Ecto neural progenitor cell (in vitro differentiated cells): ENCODE measurements at places on chromosomes 6 and 20.

DNA sequence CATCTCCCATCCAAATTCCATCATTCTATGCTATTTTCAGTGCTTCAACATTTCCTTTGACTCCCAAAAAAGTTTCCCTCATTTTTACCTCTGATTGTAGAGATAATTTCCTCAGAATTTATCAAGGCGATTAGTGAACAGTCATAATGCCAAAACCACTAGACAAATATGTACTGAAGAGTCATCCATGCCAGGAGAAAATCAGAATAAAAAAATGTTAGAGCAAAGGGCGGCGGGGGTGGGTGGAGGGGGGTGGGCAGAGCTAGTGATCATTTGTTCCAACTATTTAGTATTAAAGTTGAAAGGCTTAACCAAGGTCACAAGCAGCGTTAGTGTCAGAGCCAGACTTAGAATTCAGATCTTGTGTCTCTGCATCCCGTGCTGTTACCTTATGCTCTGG lies 5.3 kb upstream of the ADGRF5 start:
- no peak for DNase-seq

DNA sequence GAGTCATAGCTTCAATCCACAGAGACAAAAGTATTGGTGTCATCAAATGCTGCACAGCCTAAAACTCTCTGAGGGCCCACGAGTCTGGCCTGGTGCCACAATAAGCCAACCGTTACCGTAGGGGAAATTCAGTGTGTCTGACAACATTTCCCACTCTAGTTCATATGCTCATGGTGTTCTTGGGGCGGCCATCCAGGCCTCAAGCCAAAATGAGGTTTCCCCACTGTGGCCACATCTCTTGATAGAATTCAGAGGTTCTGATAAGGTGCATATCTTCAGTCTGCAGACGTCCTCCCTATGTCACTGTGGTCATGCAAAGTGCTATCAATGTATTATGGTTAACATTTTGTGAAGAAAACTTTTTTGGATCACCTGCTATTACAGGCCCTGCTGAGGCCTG lies 627.7 kb downstream of the QKI start:
- no peak for DNase-seq

GRCh38 chr20:53712212-53712977 lies 118.8 kb upstream of the ZNF217 start:
- DNase-seq = no peak

DNA sequence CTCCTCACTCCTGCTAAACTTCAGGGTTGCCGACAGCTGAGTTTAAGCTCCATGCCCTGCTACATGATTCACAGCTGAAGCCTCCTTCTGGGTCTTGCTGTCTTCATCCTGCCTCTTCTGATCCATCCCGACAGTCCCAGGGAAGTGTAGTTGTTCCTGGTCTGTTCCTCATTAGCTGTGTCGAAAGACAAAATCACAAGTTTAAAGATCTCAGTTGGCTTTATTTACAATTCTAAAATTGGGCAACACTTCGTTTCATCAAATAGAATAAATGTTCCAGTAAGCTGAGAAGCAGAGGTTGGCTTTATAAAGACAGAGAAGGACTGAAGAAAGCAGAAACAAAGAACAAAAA lies 4.1 kb upstream of the SLC2A10 start:
- DNase-seq = no peak

DNA sequence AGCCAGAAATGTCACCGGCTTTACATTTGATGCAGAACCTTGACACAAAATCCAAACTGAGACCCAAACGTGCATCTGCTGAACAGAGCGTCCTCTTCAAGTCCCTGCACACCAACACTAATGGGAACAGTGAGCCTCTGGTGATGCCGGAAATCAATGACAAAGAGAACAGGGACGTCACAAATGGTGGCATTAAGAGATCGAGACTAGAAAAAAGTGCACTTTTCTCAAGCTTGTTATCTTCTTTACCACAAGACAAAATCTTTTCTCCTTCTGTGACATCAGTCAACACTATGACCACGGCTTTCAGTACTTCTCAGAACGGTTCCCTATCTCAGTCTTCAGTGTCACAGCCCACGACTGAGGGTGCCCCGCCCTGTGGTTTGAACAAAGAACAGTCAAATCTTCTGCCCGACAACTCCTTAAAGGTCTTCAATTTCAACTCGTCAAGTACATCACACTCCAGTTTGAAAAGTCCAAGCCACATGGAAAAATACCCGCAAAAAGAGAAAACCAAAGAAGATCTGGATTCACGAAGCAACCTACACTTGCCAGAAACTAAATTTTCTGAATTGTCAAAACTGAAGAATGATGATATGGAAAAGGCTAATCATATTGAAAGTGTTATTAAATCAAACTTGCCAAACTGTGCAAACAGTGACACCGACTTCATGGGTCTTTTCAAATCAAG lies 108.4 kb downstream of the RTN4IP1 start:
- DNase-seq = no peak

- DNase-seq = no peak
Measured at GRCh38 chr20:32231847-32232246, 24.2 kb downstream of the POFUT1 start.

DNA sequence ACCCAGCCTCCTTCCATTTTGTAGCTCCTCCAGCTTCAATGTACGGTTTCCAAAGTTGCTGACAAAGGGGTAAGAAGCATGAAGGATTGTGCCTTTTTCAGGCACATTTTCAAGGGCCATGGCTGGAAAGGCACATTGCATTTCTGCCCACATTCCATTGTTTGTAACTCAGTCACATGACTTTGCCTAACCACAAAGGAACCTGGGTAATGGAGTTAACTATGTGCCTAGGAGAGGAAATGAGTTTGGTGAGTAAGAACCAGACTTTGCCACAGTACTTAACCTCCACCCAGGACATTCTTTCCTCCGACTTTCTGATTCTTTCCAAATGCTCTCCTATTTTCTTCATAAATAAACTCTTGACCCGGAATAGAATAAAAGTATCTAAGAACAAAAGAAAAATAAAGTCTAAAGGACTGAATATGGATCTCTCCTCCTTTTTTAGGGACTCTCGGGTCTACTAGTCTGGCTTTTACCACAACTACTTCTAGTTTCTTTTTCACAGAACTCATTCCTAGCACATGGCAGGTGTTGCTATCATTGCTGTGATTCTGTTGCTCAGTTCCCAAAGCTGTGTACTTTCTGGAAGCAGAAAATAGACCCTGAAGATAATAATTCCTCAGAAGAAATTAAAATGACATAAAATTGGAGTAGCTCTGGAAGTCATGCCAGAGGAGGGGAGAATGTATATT lies 81.5 kb upstream of the ISM1 start:
- no peak for DNase-seq

DNA sequence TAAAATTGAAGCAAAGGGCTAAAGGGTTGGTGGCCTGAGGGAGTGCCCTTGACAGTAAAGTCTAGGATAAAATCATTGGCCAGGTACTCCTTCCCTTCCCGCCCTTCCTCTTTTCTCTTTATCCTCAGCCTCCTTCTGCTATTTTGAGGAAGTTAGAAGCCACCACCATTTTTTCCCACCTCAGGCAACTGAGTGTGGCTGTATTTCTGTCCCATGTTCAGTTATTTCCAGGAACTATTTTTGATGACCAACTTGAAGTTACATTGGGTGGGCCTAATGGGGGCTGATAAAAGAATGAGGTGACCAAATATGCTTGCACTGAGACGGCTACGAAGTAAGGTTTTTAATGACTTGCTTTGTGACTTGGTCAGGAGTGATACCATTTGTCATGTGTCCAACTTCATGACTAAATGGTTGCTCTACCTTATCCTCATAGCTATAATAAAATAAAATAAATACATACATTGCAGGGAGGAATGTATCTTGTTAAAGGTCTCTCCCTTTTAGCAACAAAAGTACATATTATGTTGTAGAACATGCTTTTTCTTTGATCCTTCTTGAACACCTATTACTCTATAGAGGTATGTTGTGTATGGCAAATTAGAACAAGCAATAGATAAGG lies 12.0 kb downstream of the PTPN1 start:
- no peak for DNase-seq

DNA sequence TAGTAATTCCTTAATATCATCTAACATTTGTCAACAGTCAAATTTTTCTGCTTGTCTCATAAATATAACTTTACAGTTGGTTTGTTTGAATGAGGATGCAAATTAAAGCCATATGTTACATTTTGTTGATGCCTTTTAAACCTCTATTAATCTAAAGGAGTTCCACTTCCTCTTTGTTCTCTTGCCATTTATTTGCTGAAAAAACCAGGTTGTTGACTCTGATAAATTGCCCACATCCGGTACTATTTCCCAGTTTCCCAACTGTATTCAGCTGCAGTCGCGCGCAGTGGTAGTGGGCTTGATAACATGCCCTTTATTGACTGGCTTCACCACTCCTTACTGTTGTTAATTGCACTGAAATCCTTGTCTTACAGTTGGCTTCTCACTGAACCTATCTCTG lies 32.8 kb upstream of the SIRPB2 start:
- DNase-seq = no peak

GRCh38 chr20:21517566-21518277 lies 3.9 kb upstream of the NKX2-2 start:
- no peak for DNase-seq

GRCh38 chr6:170291271-170292110 lies 613 bp upstream of the DLL1 start:
- peak; percentile 86 for DNase-seq

GRCh38 chr6:44003345-44004061 lies 123.7 kb downstream of the MRPL14 start:
- no peak for DNase-seq

DNA sequence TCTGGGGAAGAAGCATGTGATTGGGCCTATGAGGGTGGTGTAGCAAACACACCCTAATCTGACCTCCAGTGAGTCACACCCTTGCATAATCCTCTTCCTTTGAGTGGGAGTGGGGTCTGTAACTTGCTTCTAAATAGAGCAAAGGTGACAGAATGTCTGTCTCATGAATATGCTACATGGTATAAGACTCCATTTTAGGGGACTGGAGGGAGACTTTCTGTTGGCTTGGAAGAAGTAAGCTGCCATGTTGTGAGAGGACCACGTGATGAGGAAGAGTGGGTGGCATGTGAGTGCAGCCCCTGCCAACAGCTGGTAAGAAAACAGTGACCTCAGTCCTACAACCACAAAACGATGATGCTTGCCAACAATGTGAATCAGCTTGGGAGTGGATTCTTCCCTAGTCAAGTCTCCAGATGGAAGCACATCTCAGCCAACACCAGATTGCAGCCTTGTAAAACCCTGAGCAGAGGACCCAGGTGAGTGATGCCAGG lies 3.7 kb downstream of the AK9 start:
- no peak for DNase-seq

GRCh38 chr6:111989743-111990142 lies 64.2 kb upstream of the CCN6 start:
- peak; percentile 4 for DNase-seq

- DNase-seq = no peak
Measured at GRCh38 chr6:160831739-160832138, 129.7 kb downstream of the PLG start.

- no peak for DNase-seq
Measured at GRCh38 chr20:51019656-51020592, 3.0 kb downstream of the KCNG1 start.

GRCh38 chr6:170102038-170102437 lies 188.8 kb downstream of the DLL1 start:
- DNase-seq = peak; percentile 46

DNA sequence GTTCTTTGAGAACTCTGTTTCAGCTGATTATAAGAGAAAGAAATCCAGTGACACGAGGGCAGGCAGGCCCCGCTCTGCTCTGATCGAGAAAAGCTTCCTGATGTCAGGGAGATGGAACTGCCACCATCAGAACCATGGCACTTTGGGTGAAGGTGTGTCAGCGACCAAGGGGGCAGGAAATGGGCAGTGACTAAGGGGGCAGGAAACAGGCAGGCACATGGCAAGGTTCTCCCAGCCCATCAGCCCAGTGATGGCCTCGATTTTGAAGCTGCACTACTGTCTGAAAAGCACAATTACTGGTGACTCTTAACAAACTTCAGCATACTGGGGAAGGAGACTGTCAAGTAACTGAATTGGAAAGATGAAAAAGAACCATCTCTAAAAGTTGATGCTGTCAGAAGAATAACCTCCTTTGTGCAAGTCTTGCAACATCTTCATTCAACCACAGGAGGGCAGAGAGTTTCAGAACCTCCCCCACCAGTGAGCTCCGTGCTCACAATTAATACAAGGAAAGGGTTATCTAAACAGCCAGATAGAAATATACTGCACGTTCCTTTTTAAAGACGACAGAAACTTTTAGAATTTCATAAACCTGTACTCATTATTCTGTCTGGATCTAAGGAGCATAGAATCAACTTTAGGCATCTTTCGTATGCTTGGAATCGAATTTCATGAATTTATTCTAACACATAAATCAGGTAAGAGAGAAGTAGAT lies 39.1 kb downstream of the TMX4 start:
- no peak for DNase-seq

GRCh38 chr6:39339096-39339867 lies 16.8 kb upstream of the KCNK16 start:
- DNase-seq = no peak

DNA sequence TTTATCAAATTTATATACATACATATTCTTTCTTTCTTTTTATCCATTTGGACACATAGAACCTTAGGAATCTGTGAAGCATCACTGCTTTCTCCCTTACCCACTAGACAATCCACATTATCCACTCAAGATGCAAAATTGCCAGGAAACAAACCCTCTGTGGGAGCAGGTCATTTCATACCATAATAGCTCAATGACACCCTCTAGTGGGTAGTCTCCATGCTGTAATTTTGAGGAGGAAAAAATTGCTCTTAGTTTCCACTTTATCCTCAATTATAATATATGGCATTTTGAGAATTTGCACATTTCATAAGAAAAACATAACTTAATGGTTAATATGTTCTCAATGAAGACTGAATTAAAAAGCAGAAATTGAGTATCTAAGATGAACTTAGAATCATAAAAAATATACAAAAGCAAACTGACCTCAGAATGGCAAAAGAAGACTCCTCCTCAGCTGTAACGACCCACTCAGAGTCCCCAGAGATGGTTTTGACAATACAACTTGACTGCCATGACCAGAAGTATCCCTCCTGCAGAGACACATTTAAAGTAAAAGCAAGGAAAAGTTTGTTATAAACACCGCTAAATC lies 164.1 kb downstream of the FRK start:
- DNase-seq = no peak

DNA sequence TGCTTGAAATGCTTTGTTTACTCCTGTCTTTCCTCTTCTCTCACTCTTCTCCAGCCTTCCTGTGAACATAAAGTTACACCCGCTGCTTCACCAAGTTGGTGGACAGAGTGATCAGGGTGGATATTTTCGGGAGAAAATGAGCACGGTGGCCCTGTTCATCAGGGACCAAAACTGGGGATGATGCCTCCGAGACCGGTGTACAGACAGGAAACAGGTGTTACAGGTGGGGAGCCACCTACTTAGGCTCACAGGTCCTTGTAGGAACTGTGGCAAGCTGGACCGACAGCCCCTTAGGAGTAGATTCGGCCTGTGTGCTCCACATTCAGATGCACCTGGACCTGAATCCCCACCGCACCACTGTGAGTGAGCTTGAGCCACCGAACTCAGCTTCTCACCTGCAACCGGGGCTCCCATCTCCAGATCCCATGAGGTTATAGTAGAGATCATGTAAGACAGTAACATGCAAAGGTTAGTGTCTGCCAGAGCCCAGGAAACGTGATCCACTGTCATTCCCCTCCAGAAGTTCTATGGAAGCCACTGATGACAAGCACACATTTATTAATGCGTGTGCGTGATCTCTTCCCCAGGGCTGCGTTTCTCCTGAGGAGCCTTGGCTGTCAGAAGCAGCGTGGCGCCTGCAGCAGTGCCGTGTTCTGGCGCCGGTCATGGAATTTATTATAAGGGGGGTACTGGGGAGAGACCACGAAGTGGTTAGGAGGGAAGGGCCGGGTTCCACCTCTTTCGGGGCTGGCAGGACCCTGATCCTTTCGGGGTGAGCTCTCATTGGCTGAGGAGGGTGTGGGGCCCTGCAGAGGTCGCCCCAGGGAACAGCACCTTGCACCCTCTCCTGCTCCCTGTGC lies 94.2 kb downstream of the ERMARD start:
- DNase-seq = no peak
